ENCODE measurements at places on chromosomes 4 and X.

GRCh38 chrX:128862557-128862956 lies 660.7 kb downstream of the SMARCA1 start:
- DNase-seq, result no peak

DNA sequence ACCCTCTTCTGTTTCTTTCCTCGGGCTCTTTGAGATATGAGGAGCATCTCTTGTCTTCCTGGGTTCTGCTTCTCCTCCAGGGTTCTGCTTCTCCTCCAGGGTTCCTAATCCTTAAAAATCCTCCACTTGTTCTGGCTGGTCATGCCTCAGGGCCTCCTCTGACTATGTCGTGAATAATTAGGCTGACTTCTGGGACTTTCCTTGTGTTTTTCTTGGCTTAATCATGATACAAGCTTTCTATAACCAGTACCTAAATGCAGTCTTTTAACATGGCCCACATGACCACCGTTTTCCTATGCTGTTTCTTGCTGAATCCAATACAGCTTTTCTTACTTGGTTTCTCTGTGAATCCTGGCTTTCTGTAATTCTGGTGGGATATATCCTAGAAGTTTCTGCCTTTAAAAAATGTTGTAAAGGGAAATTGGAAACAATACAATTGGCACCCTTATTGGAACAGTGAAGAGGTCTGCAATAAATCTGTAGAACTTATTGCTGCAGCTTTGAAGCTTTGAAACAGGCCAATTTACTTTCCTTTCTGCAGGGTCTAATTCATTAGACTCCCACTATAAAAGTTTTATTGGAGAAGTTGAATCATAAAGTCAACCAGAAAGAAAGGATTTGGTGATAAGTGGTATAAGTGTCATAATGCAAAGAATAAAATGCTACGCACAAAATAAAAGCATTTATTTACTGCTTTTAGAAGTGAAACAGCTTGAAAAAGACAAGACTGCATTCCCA lies 213.1 kb downstream of the UGT8 start:
- DNase-seq, result no peak

GRCh38 chrX:28609917-28610613 lies 22.8 kb downstream of the IL1RAPL1 start:
- DNase-seq, result no peak

GRCh38 chrX:34805951-34806350 lies 136.6 kb upstream of the FAM47B start:
- DNase-seq, result no peak

GRCh38 chr4:53767482-53767881 lies 176.2 kb upstream of the LNX1 start:
- DNase-seq, result no peak

DNA sequence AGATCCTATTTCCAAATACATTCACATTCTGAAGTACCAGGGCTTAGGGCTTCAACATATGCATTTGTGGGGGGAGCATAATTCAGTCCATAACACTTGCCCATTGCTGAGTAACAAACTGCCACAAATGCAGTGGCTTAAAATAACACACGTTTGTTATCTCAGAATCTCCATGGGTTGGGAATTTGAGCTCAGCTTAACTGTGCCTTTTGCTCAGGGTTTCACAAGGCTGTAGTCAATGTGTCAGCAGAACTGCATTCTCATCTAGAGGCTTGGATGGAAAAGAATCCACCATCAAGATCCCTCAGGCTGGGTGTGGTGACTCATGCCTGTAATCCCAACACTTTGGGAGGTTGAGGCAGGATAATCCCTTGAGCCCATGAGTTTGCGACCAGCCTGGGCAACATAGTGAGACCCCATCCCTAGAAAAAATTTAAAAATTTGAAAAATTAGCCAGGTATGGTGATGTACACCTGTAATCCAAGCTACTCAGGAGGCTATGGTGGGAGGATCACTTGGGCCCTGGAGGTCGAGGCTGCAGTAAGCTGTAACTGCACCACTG lies 25.8 kb upstream of the TBL1X start:
- DNase-seq, result no peak

DNA sequence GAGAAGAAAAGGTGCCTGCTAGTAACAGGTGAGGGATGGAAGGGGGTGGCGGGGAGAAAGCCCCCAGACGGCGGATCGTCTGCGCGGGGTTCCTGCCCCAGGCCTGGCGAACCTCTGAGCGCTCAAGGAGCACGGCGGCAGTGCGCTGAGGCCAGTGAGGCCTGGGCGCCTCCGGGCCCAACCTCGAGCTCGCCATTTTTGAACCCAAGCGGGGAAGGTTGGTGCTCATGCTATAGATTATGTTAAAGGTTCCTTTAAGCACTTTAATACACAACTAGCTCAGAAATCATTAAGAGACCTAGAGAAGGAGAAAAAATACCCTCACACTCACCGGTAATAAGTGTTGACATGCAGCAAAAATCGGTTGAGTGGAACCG lies 7.9 kb downstream of the PITX2 start:
- no peak for DNase-seq

DNA sequence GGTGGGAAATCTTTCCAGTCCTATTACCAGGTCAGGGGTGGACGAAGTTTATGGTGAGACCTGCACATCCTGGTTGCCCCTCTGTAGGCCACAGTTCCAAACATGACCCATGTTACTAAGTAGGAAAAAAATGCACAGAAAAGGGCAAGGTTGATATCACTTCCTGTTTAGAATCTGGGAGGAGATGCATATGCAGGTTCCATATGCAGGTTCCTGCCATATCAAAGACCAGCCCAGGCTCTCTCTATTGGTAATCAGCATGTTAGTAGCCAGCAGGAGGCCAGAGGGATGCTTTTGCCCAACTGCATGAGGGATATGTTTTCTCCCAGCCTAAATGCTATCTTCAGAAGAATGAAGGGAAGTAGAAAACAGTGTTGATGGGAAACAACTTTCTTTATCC lies 657.2 kb downstream of the ANKRD50 start:
- no peak for DNase-seq

GRCh38 chr4:38664706-38665401 lies 855 bp downstream of the KLF3 start:
- no peak for DNase-seq

DNA sequence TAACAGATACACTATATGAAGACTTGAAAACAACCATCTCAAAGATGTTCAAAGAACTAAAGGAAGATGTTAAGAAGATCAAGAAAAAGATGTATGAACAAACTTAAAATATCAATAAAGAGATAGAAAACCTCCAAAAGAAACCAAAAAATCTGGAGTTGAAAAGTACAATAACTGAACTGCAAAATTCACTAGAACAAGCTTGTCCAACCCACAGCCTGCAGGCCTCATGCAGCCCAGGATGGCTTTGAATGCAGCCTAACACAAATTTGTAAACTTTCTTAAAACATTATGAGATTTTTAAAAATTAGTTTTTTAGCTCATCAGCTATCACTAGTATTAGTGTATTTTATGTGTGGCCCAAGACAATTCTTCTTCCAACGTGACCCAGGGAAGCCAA lies 77.0 kb upstream of the DCTD start:
- no peak for DNase-seq

- DNase-seq, result no peak
These were observed 214.2 kb downstream of the NSUN7 start for GRCh38 chr4:40963897-40964478.

GRCh38 chr4:20638825-20639224 lies 61.4 kb upstream of the PACRGL start:
- no peak for DNase-seq

DNA sequence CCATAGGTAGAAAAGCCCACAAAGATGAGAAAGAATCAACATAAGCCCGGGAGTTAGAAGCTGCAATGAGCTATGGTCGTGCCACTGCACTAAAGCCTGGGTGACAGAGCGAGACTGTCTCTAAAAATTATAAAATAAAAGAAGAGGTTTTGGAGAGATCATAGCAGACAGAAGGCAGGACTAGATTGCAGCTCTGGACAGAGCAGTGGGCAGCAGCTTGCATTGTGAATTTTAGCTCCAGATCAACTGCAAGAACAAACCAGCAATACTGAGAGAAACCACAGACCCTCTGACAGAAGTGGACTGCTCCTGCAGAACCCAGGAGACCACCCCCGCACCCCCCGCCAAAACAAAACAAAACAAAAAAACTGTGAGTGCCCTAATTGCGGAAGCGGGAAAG lies 30.6 kb downstream of the SOWAHB start:
- no peak for DNase-seq

- no peak for DNase-seq
These were observed 56.6 kb downstream of the TNIP2 start for GRCh38 chr4:2699534-2699933.

DNA sequence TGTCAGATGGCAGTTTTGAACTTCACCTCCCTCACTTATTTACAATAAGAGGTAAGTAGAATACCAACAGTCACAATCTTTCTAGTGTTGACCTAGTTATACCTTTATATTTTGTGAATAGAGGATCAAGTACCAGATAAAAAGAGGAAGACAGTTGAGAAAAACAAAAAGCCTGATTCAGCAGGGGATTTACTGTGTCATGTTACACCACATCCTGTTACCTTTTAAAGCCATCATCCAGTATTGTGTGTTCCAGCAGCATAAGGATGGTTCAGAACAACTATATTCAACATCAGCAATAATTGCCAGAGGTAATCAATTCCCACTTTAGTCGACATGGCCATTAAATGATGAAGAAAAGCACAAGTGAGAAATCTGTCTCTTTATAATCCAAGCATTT lies 21.3 kb upstream of the CXCL6 start:
- no peak for DNase-seq

DNA sequence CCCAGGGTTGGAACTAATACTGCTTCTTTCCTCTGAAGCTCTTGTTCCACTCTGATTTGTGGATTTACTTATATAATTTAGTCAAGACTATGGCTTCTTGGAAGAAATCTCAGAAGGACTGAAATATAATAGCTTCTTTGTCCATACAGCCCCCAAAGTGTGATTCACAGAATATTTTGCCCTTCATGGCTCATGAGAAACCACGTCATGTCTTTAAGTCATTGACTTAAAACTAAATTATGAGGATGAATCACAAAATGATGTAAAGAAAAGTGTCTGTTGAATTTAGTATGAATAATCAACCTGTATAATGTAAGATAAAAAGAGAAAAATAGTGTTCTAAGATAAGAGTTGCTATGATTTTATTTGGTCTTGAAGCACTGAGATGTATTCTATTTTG lies 43.3 kb upstream of the AGA start:
- no peak for DNase-seq

DNA sequence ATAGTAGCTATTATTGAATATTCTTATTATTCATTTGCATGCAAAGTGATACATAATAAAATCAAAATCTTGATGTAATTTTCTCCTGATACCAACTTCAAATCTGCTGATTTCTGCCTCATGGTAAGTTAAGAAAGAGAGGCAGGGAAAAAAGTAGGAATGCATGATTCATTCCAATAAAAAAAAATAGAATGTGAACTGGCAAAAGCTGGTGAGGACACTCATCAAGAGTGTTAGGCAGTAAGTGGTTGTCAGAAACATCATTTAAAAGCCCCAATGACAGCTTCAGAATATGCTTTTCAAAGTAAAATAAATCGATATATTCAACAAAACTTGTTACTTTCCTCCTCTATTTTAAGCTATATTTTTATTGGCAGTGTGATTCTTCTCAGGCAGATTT lies 979.1 kb downstream of the TECRL start:
- DNase-seq, result no peak

- no peak for DNase-seq
These were observed 115.5 kb upstream of the STOX2 start for GRCh38 chr4:183789657-183790056.

DNA sequence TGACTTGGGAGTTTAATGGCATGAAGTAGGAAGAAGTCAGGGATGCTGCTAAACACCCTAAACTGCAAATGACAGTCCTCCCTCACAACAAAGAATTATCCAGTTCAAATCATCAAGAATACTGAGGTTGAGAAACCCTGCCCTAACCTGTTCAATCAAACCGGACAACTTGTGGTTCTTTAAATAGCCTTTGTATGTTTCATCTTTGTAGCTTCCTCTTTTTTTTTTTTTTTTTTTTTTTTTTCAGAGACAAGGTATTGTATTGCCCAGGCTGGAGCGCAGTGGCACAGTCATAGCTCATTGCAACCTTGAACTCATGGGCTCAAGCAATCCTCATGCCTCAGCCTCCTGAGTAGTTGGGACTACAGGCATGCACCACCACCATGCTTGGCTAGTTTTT lies 52.5 kb upstream of the TTC29 start:
- no peak for DNase-seq

DNA sequence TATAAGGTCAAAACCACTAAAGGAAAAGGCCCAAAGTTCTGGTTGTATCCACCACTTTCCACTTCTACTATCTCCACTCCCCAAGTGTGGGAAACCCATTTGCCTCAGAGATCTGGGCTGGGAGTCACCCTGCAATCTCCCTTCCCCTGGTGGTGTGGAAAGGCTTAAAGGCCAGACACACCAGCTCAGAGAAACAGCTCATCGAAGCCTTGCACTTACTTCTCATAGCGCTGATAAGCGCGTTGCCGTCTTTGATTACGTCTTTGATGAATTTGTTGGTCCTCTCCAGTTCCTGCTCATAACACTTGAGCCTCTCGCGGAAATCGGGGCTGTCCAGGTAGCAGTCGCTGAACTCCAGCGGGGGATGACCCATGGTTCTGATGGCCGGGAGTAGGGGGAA lies 647 bp downstream of the OPHN1 start:
- DNase-seq, result no peak

- no peak for DNase-seq
These were observed 59.1 kb downstream of the MID1IP1 start for GRCh38 chrX:38860106-38861013.

- DNase-seq, result no peak
These were observed 96.3 kb upstream of the NOCT start for GRCh38 chr4:138919094-138919936.

DNA sequence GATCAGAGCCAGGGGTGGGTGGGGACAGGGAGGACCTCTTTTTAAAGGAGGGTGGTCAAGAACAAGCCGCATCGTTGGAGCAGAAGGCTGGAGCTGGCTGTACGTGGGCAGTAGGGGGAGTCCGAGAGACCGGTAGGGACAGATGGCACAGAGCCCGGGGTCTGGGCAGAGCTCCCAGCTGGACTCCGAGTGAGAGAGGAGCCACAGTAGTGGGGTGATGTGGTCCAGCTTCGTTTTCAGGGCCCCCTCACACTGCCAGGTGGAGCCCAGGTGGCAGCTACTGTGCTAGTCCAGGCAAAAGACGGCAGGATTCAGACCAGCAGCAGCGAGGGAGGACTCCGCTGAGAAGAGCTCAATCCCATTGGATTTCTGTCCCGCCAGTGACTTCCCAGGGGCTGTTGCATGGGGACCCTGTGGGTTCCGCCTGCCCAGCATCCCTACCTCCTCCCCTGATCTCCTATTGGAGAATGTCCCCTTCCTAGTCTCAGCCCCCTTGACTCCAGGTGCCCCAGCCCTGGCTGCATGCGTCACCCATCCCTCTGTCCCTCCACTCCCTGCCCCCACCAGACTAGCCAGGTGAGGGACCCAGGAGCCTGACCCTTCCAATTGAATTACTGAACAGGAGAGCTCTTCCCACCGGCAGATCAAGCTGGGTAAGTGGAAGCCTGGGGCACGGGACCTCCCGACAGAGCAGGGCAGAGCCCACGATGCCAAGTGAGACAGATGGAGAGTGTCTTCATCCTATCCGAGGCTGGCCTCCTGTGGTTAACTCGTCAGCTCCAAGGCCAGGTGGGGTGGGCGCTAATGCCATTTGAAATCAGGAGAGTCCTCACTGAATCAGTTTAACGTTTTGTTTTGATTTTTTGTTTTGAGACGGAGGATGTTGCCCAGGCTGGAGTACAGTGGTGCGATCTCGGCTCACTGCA lies 2.9 kb downstream of the ARHGAP4 start:
- no peak for DNase-seq
